Activated T-cell treated with anti-CD3 and anti-CD28 coated beads for 24 hours (primary cell): ENCODE measurements at places on chromosomes 1 and 21.
A peak's percentile ranks its signal among the peaks of the same experiment; 100 is the strongest.

GRCh38 chr1:109388208-109388711, 9.5 kb downstream of the SORT1 start:
- DNase-seq, result no peak

- DNase-seq, result no peak
Measured at GRCh38 chr1:162139211-162139610, 69.7 kb downstream of the NOS1AP start.

GRCh38 chr21:40208206-40208947, 341.1 kb downstream of the PCP4 start:
- no peak for DNase-seq

GRCh38 chr1:5980314-5981008, 11.8 kb downstream of the NPHP4 start:
- DNase-seq, result no peak

- peak; percentile 19 for DNase-seq
Measured at GRCh38 chr21:14482165-14482564, 64.0 kb downstream of the SAMSN1 start.

GRCh38 chr1:204348722-204349121, 11.0 kb downstream of the PLEKHA6 start:
- DNase-seq, result no peak

DNA sequence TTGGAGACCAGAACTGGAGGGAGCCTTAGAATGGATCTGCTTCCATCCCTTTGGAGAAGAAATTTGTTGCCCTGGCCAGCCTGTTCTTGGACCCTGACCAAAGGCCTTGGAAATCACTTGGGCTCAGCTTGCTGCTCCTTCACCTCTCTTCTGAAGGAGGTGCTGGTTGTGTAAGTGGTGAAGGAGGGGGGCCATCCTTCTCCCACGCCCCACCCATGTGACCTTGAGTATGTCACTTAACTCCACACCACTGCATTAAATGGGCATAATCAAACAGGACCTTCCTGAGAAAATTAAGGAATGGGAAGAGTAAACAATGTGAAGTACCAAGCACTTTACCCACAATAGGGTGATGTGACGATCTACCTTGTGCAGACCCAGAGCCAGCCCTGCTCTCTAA, 68.3 kb upstream of the GJB5 start:
- no peak for DNase-seq

- no peak for DNase-seq
Measured at GRCh38 chr1:53605181-53605580, 133.8 kb downstream of the GLIS1 start.

GRCh38 chr1:2308844-2309243, 80.7 kb downstream of the SKI start:
- DNase-seq, result no peak

GRCh38 chr1:47941609-47942239, 55.5 kb downstream of the TRABD2B start:
- DNase-seq, result no peak

DNA sequence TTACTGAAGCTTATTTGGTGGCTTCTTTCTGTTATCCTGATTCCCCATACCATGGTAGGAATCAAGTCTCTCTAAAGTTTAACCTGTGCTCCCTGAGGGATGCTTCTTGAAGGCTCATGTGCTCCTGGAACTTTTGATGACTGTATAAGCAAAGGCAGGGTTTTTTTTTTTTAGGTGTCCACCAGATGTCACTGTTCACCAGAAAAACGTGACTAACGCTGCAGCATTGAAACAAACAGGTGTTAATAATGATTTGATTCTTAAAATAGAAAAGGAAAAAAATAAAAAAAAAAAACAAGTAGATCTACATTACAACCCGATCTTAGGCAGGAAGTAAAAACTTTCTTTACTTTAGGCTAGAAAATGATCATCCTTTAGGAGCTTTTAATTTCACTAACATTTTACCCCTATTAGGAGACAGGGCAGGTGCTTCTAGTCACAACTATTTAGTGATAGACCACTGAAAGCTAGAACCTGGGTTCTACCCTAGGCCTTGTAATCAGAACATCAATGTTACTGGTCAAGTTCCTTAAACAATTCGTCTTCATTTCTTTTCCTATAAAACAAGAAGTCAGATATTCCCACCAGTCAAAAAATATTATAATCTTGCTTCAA, 223.0 kb downstream of the PLA2G4A start:
- DNase-seq, result no peak

DNA sequence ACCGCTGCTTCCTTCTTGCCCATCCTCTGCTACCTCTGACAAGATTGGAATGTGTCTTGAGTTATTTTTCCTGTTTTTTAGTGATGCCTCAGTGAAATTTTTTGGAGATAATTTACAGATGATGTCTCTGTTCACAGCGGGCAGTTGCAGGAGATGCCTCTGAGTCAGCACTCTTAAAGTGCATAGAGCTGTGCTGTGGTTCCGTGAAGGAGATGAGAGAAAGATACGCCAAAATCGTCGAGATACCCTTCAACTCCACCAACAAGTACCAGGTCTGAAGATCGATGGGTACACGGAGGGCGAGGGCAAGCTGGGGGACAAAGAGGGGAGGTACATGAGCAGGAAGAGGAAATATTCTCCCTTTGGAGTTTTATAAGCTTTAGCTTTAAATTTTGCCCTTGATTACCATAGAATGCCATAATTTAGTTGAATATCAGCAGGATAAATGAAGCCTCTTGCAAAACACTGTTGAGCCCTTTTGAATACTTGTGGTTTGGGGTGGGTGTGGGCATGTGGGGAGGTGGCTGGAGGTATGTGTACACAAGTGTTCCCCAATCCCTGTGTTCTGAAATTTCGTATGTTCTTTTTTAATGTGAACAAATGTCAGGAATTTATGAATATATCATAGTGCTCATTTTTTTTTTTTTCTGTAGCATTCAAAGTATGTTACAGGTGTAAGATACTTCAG, 19.8 kb downstream of the ATP1A1 start:
- DNase-seq, result no peak

DNA sequence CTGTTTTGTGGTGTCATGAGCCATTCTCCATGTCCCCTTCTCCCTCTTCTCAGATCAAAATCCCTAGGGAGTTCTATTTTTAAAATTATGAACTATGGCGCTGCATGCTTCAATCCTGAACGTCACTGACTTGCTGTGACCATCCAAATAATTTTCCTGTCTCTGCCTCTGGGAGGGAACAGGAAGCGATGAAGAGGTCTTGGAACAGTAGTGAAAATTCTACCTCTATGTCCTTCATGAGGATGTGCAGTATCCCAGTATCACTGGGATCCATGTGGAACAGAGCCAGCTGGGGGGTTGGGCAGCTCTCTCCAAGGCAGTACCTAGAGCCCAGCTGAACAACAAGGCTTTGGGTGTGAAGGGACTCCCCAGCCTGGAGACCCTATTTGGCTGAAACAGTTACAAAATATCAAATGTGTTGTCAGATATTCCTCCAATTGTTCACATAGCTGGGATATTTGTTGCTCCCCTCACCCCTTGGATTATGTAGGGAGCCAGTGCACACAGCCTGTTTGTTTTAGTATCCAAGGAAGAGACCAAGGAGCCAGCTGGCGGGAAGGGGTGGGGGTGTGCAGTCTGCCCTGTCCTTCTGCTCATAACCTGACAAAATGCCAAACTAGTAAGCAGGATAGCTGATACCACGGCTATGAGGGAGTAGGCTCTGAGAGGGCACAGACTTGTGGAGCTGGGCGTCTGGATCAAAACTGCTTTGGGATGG, 7.6 kb downstream of the DCLRE1B start:
- DNase-seq, result no peak

- no peak for DNase-seq
Measured at GRCh38 chr1:184272175-184272866, 114.5 kb upstream of the C1orf21 start.

DNA sequence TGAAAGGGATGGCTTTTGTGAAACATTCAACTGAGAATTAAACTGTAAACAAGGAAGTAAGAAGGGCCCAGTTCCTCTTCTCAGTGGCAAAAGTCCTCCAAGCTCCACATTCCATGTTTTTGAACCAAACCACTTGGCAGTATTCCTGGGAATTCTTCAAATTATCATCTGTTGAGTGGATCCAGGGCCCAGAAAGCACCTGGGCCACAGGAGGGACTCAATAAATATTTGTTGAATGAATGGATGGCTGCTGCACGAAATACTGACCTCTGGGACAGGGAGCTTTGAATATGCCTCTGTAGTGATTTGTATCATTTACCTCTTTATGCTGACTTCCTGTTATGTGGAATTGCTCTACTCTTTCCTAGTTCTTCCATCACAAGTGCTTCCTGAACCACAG, 4.7 kb downstream of the SLC35F3 start:
- no peak for DNase-seq

GRCh38 chr1:147185432-147185831, 13.2 kb upstream of the PRKAB2 start:
- DNase-seq, result no peak

GRCh38 chr21:15617964-15618363, 111.8 kb upstream of the USP25 start:
- no peak for DNase-seq

DNA sequence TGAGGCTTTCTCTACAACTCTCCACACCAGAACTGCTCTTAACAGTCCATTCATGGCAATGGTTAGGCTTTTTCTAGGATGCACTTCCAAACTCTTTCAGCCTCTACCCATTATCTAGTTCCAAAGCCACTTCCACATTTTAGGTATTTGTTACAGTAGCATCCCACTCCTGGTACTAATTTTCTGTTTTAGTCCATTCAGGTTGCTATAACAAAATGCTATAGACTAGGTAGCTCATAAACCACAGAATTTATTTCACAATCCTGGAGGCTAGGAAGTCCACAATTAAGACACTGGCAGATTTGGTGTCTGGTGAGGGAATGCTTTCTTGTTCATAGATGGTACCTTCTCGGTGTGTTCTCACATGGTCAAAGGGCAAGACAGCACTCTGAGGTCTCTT, 17.3 kb upstream of the EPS8L3 start:
- DNase-seq, result no peak
